Lung (tissue), 17 donors: ENCODE measurements at places on chromosomes 1 and 21.

GRCh38 chr1:107668762-107669161 is 296.2 kb downstream of the VAV3 start:
- DNase-seq = no peak

DNA sequence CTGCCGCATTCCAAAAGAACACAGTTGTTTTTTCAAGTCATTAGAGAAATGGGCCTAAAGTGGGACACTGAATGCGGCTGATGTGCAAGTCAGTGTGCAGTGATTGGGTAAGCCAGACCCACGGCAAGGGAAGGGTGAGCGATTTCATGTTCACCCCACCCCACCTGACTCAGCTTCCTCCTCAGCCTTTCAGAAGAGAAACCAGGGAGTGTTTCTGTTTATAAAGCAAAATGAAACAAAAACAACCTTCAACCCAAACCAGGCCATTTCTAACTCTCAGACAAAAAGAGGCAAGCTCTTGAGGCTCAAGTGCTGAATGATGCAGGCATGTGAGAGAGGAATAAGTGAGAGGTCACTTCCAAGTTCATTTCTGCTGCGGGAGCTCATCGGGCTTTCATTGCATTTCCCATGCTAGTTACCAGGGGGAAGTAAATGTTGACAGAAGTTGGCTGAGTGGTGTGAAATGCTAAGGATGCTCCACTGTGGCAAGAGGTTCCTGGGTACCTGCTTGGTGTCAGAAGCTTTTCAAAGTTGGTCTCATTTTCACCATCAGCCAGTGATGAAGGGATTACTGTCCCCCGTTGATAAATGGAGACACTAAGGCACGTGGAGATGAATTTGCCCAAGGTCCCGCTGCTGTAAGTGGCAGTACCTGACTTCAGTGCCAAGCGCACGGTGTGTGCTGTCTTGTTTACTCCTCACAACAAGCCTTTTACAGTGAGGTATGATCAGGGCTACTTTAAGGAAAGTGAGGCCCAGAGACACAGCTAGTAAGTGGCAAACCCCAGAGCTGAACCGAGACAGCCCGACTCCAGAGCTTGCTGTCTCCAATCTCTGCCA is 29.1 kb downstream of the STPG1 start:
- peak; percentile 60 for DNase-seq

- DNase-seq = peak; percentile 65
Observed at GRCh38 chr21:42309753-42310213, 5.4 kb downstream of the TFF3 start.

DNA sequence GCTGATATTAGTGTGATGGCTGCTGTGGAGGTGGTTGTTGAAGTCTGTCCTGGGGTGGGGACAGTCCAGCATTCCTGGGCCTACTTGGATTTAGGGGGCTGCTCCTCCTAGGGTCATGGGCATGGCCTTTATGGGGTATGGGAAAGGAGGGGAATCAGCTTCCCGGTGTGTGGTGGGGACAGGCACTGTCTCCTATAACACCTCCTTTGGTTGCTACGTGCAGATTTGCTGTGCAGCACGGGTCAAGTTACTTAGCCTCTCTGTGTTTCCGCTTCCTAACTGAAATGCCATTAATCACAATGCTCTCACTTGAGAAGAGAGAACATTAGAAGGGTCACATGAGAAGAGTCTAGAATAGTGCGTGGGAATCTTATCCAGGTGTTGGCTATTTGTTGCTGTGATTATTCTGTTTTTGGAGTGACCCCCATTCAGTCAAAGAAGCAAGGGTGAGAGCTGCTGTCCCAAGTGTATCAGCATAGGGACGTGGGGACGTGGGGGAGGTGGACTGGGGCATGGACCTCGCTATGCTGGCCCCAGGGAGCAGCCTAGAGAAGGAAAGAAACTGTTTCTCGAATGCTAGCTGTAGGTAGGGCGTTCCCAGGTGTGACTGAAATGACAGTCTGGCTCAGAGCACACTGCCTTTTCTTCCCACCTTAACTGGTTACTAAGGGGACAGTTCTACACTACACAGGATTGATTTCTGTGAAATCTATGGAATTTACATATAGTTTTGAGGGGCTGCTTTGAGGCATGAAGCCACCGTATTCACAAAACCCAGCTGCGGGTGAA is 19.9 kb downstream of the SOX13 start:
- no peak for DNase-seq

DNA sequence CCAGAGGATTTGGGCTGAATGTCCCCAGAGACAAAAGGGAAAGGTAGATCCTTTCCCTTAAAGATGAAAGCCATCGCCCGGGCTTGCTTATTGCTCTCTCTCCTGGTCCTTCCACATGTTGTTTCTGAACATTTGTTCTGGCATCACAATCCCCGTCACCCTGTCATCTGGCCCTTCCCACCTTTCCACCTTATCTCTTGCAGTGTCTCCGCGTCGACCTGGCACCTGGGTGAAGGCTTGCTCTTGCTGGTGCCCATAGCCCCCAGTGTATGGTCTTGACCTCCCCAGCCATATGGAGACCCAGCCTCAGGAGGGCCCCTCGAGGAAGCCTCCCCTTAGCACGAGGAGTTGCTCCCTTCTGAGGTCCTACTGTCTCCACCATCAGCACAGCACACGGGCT is 64.6 kb downstream of the ATP5PO start:
- DNase-seq = no peak

- DNase-seq = no peak
Observed at GRCh38 chr1:233509526-233509925, 104.4 kb upstream of the KCNK1 start.
